ENCODE measurements at places on chromosomes 2 and 18.

GRCh38 chr2:208103616-208104015 lies 20.7 kb downstream of the CRYGD start:
- no peak for DNase-seq

GRCh38 chr18:14124689-14125088 lies 7.5 kb downstream of the ZNF519 start:
- no peak for DNase-seq

- DNase-seq: no peak
These were observed 856.3 kb downstream of the DSC3 start for GRCh38 chr18:30186245-30186644.

- DNase-seq: no peak
These were observed 686.4 kb downstream of the PLCL1 start for GRCh38 chr2:198490748-198491147.

DNA sequence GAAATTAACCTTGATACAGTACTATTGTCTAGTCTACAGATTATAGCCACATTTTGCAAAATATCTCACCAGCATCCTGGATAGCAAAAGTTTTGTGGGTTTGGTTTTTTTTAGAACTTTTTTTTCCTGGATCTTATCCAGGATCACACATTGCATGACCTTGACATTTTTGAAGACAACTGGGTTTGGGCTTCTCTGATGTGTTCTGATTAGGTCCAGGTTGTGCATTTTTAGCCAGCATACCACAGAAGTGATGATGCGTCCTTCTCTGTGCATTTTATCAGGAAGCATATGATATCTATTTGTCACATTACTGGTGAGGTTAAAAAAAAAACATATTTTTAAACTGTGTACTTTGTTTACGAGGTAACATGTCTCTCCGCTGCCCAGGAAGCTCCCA lies 221.0 kb upstream of the OSR1 start:
- no peak for DNase-seq

DNA sequence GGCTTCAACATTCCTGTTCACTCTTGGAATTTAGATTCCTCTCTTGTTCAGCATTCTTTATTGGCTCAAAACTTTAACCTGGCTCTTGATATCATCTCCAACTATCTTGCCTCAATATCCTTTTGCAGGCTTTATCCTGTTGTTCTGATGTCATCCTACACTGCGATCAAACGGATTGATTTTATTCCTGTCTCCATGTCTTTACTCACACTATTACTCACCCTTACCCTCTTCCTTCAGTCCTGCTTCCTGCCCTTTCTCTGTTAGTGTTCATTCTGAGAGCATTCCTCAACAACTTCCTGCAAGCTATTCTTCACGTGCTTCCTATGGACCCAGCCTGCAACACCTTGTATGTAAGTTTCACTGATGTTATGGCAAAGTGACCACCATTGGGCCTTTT lies 264.7 kb downstream of the RNF152 start:
- no peak for DNase-seq

- no peak for DNase-seq
These were observed 101.7 kb upstream of the ZNF236 start for GRCh38 chr18:76720683-76721082.

GRCh38 chr18:58871514-58872420 lies 7.1 kb downstream of the ZNF532 start:
- DNase-seq: no peak
